ENCODE measurements at places on chromosomes 1 and 21.

- DNase-seq, result no peak
Observed at GRCh38 chr1:23704834-23705495, 13.4 kb downstream of the RPL11 start.

DNA sequence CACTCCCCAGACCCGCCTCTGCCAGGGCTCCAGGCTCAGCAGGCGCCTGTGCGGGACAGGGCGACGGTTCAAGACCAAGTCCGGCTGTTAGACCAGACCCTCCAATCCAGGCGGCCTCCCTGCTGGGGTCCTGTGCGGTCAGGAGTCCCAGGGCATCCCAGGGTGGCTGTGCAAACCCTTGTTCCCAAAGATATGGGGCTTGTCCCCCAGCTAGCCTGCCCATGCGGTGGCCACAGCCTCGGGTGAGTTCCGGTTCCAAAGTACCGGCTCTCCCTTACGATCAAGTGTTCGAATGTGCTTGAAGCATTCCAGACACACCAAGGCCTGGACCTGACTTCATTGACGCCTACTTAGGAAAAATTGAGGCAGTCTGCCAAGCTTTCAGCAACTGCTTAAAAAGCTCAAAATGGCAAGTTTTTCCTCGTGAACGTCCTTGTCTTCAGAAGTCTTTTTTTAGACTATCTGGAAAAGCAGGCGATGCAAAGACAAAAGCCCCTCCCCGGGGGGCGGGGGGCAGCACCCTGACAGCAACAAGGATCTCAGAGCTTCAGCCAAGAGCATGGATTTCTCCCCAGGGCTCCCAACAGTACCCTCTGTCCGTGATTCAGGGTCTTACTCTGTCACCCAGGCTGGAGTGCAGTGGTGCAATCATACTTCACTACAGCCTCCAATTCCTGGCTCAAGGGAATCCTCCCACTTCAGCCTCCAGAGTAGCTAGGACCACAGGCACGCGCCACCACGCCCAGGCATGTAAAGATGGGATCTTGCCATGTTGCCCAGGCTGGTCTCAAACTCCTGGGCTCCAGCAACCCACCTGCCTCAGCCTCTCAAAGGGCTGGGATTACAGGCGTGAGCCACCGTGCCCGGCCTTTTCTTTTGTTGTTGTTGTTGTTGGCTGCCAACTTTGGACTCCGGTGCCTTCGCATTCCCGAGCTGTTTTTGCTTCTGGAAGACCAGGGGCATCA is 2.3 kb downstream of the FAAP20 start:
- DNase-seq, result no peak

GRCh38 chr1:47501069-47501468 is 63.2 kb downstream of the FOXD2 start:
- DNase-seq, result no peak

- DNase-seq, result no peak
Observed at GRCh38 chr1:41005876-41006275, 15.6 kb downstream of the SLFNL1 start.

All from stimulated activated CD4-positive, alpha-beta T cell treated with anti-CD3 and anti-CD28 coated beads, Interleukin-12 subunit alpha, Interleukin-12 subunit beta, amount 100 ng/mL, for 4 hours (primary cell).